Right renal pelvis (tissue), 4 donors: ENCODE measurements at places on chromosomes 4 and X.

- DNase-seq, result no peak
Measured at GRCh38 chrX:55389376-55389775, 62.6 kb upstream of the MAGEH1 start.

GRCh38 chr4:6439120-6439762 is 33.2 kb downstream of the PPP2R2C start:
- no peak for DNase-seq

GRCh38 chr4:2914256-2915126 is 48.7 kb downstream of the NOP14 start:
- DNase-seq, result no peak

GRCh38 chr4:108184453-108185049 is 15.8 kb upstream of the LEF1 start:
- DNase-seq, result no peak

DNA sequence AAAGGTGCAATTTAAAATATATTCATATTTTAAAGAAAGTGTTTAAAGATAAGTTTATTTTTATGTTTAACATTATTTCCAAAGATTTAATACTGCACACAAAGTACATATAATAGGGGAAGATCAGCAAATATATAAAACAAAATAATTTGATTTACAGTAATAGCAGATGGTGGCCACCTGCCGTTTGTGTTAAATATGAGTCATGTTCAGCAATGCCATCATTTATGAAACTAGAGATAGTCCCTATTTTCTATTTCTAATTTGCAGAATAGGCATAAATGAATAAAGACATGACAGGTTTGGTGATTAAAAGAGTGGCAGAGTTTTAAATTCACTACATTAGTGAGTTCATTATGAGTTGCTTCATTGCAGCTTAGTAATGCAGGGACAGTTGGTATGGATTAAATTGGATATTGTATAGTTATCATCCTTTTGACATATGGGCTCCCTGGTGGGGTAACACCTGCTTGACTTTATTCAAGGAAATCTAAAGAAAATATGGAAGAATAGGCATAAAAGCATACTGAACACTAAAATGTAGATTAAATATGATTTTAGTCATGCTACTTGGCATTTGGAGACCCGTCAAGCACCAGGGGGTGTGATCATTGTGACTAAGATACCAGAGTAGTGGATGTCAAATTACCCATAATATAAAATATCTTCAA is 78.8 kb upstream of the BANK1 start:
- no peak for DNase-seq

GRCh38 chr4:7431696-7432530 is 2.8 kb downstream of the PSAPL1 start:
- no peak for DNase-seq

GRCh38 chr4:38675146-38676121 is 11.4 kb downstream of the KLF3 start:
- no peak for DNase-seq

DNA sequence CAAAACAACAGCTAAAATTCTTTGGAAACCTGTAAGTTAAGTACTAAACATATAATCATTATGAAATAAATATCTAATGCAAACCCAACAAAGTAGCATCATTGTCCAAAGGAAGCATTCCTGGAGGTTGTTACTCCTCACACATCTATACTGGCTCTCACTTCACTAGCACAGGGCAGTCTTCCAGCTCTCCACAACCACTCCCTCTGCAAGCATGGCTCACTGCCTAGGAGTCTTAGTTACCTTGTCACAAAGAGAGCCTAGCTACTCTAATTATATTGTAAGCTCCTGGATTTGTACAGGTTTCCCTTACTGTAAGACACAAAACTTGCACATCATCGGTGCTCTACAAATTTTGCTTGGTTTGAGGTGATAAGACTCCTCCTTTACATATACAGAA is 76.1 kb downstream of the AMMECR1 start:
- no peak for DNase-seq

DNA sequence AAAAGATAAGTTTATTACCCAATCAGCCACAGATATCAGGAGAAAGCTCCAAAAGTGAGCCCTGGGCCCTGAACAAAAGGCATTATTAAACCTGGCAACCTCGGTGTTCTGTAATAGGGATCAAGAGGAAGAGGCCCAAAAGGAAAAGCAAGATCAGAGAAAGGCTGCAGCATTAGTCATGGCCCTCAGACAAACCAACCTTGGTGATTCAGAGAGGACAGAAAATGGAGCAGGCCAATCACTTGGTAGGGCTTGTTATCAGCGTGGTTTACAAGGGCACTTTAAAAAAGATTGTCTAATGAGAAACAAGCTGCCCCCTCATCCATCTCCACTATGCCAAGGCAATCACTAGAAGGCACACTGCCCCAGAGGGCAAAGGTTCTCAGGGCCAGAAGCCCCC is 75.7 kb downstream of the AGTR2 start:
- no peak for DNase-seq

GRCh38 chr4:11111876-11112275 is 316.8 kb downstream of the HS3ST1 start:
- no peak for DNase-seq

DNA sequence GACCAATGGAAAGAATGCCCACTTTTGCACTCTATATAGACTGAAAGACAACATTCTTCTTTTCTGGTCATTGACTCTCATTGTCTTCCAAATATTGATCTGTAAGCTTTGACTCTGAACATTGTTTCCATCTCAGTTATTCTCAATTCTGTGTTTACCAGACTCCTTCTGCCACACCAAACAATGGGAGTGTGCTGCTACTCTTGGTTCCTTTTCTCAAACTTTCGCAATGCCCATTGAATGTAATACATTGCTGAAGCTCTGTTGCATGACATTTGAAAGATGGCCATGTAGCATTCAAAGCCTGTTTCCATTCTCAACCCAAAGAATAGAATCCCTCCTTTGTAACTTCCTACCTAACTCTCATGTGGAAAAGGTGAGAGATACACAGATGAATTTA is 136.2 kb downstream of the BTC start:
- no peak for DNase-seq

DNA sequence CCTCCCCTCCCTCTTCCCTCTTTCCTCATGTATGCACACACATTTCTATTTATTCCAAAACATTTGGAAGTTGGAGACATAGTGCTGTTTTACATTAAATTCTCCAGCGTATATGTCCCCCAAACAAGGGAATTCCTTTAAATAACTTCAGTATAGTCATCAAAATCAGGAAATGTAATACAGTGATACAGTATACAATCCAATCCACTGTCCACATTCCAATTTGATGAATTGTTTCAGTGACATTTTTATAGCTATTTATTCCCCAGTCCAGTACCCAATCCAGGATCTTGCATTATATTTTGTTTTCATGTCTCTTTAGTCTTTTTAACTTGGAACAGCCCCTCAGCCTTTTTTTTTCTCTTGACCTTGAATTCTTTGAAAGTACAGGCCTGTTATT is 233.0 kb downstream of the DKK2 start:
- DNase-seq, result no peak

DNA sequence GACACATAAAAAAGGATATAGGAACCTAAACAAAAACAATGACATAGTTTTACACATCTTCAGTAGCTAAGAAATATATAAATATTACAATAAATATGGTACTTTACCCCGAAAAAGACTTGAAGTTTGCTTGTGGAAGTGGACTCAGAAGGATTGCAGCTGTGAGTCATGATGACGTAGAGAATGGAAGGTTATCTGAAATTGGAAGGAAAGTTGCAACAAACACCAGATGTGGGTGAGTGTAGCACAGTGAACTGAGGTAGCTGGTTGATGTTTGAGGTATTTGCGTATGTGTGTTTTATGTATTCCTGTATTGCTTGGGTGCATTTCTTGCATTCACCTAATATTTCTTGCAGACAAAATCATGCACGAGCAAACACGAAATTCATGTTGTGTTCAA is 113.0 kb downstream of the ARX start:
- DNase-seq, result no peak

DNA sequence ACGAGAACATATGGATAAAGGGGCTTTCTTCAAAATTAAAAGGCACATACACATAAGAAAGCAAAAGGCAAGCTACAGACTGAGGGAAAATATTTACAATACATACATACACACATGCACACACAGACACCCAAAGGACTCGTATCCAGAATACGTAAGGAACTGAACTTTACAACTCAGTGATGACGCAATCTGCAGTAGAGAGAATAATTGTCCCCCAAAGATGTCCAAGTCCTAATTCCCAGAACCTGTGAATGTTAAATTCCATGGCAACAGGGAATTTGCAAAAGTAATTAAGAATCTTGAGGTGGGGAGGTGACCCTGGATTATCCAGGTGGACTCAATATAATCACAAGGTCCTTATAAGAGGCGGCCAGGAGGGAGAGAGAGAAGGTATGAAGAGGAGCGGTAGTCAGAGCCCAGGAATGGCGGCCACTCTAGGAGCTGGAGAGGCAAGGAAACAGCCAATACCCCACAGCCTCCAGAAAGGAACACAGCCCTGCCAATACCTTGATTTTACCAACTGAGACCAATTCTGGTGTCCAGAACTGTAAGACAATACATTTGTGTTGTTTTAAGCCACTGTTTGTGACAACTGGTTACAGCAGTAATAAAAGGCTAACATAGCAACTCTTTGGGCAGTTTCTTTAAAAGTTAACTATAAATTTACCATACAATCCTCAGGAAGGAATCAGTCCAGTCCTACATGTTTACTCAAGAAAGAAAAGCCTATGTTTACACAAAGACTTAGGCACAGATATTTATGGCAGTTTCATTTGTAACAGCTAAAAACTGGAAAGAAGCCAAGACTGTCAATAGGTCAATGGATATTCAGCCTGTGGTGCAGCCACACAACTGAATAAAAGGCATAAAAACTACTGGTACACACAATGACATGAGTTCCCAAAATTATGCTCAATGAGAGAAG is 27.3 kb upstream of the STS start:
- no peak for DNase-seq

DNA sequence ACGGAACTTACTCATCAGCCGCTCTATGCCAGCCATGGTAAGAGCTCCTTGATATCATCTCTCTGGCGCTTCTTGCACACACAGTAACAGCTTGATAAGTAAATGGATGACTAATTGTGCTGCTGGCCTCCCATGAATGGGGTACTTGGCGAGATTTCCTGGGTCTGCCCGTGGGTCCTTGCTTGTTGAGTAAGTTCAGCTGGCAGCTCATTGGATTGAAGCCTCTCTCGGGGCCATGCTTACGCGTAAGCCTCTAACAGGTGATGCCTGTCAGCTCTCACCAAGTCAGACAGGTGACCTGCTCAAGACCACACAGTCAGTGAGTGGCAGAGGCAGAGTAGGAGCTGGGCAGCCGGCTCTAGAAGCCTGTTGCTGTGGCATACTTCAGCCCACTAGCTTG is 7.7 kb downstream of the NSG1 start:
- DNase-seq, result no peak

- DNase-seq, result no peak
Measured at GRCh38 chr4:87270144-87270543, 49.7 kb upstream of the KLHL8 start.

DNA sequence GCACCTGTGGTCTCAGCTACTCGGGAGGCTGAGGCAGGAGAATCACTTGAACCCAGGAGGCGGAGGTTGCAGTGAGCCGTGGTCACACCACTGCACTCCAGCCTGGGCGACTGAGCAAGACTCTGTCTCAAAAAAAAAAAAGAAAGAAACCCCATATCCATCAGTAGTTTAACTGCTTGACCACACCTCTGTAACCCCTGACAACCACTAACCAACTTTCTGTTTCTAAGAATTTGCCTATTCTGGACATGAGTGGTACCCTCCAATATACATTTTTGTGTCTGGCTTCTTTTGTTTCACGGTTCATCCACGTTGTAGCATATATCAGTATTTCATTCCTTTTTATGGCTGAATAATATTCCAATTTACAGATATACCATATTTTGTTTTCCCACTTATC is 9.1 kb downstream of the PPAT start:
- DNase-seq, result no peak

DNA sequence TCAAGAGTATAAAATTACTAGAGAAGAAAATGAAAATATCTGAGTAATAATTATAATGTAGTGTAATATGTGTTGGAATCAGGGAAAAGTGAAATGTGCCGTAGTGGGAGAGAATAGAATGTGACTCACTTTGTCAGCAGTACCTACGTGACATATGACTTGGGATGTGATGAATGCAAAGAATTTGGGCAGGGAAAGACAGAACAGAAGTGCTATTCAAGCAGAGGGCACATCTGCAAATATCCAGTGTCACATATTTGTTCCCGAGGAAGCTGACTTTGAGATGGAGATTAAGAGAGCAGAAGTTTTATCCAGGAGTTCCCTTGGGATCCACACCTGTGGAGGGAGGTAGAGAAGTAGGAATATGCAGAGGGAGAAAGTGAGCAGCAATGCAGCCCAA is 69.3 kb upstream of the HS3ST1 start:
- DNase-seq, result no peak

- DNase-seq, result no peak
Measured at GRCh38 chr4:127534041-127534825, 98.5 kb upstream of the INTU start.

GRCh38 chr4:115433491-115433890 is 320.1 kb upstream of the NDST4 start:
- no peak for DNase-seq

DNA sequence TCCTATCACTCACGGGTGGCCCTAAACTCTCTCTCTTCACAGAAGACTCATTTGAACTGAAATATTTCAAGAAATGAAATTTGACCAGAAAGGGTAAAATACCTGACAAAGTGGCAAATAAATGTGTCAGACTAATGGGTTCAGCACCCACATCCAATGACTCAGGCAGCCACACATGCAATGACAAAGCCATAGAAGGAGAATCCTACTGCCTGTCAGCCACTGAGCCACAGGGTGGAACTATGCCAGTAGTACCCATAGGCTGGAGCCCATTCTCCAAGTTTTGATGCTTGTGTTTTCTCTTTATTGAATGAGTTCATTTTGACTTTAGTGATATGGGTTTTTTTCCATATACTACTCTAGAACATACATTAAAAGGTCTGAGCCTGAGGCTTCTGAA is 179.0 kb downstream of the BEND2 start:
- no peak for DNase-seq

DNA sequence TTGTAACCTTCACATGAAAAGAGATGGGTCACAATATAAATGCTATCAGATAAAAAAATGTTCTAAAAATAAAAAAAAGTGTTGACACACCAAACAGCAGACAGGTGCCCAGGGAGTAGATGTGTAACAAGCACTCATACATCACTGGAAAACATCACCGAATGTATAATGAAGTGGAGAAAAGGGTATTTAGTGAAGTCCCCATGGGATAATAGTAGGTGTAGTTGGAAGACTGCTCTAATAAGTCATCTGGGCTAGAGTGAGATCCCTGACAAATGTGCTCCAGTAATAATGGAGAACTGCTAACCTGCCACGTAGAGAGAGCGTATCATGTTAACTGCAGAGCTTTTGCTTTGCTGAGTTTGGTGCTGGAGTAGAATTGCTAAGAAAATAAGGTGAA is 152.0 kb downstream of the GRIA2 start:
- DNase-seq, result no peak

- DNase-seq, result no peak
Measured at GRCh38 chrX:116726806-116727205, 264.0 kb upstream of the CT83 start.

- no peak for DNase-seq
Measured at GRCh38 chrX:119708936-119709335, 16.0 kb upstream of the SEPTIN6 start.
